ENCODE measurements at places on chromosomes 3 and 15.

DNA sequence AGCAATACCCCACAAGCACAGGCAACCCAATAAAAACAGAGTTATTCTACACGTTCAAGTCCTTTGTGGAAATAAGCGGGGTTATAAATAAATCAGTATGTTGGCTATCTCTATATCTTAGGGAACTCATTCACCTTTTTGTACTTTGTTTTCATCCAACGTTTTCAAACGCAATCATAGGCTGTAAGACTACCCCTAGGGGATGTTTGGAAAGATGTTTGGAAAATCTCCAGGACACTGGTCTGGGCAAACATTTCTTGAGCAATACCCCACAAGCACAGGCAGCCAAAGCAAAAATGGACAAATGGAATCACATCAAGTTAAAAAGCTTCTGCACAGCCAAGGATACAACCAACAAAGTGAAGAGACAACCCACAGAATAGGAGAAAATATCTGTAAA lies 70.1 kb downstream of the CLDN11 start:
- DNase-seq: no peak

- no peak for DNase-seq
Measured at GRCh38 chr15:39936681-39937080, 2.8 kb downstream of the EIF2AK4 start.

GRCh38 chr3:81753416-81754027 lies 7.9 kb downstream of the GBE1 start:
- no peak for DNase-seq

DNA sequence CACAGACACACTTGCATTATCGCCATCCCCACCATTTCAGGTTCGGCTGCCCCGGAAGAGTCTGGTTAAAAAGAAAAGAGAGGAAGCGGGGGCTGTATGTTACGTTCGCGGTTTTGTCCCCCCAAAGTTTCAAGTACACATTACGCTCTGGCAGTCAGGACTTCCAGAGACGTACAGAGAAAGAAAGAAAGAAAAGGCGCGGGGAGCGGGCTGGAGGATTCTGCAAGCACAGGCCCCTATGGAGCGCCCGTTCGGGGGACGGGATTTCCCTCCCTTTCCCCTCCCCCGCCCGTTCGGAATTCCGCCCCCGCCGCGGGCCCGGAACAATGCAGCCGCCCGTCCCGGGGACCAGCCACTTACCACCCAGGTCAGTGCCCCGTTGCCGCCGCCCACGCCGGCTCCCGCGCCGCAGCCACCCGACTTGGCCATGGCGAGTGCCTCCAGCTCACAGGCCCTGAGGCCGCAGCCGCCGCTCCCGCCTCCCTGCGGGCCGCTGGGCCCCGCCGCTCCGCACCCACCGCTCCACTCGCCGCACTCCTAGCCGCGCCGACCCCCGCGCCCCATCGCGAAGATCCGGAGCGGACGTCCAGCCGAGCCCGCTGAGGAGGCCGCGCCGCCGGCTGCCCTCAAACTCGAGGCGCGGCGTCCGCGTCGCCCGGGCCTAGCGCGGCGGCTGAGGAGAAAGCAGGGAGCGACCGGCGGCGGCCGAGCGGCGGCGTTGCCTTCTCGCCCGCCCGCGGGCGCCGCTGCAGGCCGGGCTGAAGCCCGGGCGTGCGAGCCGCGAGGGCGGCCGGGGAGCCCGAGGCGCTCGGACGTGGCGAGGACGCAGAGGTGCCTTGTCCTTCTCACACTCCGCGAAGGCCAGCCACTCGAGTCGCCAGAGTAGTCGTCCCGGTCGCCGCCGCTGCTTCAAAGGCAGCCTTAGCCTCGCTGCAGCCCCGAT lies 567 bp downstream of the TOP2B start:
- DNase-seq: peak; percentile 49

DNA sequence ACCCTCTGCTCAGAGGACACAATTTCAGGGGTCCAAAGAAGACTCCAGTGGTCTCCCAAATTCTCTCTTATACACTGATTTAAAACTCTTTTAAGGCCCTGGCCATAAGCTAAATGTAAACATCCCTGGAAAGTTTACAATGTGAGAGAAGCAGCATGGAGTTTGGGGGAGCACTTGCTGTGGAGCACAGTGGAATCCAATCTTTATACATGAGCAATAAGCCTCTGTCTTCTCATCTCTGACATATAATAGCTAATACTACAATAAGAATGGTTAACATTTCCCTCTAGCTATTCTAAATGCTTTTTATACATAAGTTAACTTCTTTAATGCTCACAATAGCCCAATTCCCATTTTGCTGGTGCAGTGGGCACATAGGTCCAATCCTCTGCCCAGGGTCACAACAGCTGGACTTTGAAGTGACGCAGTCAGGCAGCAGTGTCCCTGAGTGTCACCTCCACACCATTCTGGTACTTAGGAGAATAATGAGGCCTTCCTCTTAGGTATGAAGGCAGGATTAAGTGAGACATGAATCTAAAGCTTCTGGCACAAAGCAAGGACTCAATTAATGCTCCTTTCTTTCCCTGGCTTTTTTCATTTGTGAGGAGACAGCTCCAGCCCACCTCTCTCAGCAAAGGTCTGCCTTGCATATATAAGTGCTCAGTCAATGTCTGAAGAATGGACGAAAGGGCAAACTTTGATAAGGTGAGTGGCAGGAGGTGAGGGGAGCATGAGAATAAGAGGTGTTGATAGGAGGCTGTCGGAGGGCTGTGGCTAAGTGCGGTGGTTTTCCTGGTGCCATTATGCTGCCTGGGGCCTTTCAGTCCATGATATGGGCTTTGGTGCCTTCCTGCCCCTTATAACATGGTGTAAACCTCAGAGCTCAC lies 26.3 kb downstream of the CCNL1 start:
- no peak for DNase-seq

- DNase-seq: no peak
Measured at GRCh38 chr3:46566040-46566641, at the start of gene LRRC2. TSS of gene LRRC2 (minus strand) at chr3:46566302. CDS start at chr3:46551591, 14,711 bp downstream.

DNA sequence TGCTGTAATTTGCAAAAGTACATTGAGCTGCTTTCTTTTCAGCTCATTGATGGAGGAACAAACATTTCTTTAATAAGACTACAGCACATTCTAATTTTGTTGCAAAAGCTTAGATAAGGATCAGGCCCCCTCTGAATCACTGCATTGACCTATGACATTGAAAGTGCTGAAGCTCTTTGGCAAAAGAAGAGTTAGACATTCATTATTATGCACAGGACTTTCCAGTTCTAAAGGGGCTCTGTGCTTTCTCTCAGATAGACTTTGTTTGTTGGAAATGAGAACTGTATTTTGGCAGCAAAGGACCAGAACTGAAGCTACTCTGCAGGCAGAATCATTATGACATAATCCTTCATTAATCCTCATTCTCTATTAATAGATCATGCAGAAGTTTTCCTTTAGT lies 252.9 kb upstream of the SOX2 start:
- no peak for DNase-seq

DNA sequence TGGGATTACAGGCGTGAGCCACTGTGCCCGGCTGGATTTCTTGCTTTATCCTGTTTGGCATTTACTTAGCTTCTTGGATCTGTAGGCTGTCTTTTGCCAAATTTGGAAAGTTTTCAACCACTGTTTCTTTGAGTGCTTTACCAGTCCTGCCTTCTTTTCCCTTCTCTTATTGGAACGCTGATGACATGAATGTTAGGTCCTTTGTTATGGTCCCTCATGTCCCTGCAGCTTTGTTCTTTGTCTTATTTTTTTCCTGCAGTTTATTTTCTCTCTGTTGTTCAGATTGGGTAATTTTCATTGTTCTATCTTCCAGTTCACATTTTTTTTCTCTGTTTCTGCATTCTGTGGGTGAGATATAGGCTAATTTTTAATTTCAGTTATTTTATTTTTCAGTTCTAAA lies 25.0 kb downstream of the SH3GL3 start:
- no peak for DNase-seq

DNA sequence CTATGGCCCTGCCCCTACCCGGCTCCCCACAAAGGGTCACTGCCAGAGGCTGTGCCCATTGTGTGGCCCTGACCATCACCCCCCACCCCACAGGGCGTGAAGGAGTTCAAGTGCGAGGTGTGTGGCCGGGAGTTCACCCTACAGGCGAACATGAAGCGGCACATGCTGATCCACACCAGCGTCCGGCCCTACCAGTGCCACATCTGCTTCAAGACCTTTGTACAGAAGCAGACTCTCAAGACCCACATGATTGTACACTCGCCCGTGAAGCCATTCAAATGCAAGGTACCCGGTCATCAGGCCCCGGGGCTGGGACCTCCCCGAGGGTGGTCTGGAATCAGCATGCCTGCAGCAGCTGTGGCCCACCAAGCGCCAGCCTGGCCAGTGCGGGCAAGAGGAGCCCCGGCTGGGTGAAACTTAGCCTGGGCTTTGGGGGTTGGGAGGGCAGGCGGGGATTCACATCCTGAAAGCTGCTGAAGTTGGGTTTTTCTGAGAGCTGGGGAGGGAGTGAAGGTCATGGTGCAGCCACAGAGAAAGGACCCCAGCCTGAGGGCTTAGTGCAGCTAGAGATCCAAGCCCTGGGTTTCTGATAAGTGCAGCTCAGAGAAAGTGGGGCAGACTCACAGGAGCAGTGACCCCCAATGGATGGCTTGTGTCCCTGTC lies 29.2 kb downstream of the IDH2 start:
- no peak for DNase-seq

- DNase-seq: no peak
Measured at GRCh38 chr15:54884312-54884711, 312.4 kb downstream of the RSL24D1 start.

GRCh38 chr3:56484122-56484521 lies 15.9 kb upstream of the ERC2 start:
- DNase-seq: no peak

- peak; percentile 43 for DNase-seq
Measured at GRCh38 chr3:158330870-158331269, 221.0 kb downstream of the RSRC1 start.

- no peak for DNase-seq
Measured at GRCh38 chr15:32923176-32923575, 205.4 kb downstream of the GREM1 start.

DNA sequence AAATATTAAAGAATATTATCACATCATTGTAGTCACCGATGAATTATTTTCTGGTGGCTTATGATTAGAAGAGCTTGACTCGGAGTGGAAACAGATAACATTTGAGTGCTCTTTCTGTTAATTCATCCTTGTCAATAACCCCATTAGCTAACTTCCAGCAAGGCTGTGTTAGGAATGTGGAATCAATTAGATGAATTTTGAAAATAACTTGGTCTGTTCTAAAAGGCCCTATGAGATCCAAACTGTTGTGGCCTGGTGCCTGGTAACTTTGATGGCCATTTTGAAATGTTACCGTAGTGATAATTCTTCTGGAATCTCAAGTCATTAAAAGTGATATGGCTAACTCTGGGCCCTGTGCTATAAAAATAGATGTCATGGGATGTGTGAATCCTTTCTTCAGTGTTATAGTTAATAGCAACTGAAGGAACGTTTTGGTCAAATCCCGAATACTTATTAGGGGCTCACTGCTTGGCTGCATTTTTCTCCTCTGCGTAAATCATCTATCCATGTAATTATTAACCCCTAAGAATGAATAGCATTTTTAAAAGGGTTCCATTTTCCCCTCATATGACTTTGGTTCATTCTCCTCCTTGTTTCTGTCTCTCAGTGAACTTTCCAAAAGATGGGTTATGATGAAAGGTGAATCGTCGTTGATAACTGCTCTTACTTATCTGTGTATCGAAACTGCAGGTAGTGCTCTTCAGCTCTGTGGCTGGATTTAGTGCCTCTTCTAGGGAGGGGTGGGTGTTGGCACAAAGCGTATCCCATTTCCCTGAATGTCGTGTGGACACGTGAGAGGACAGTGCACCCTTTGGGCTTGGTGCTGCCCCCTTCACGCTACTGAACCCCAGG lies 82.7 kb downstream of the IGF1R start:
- DNase-seq: no peak

DNA sequence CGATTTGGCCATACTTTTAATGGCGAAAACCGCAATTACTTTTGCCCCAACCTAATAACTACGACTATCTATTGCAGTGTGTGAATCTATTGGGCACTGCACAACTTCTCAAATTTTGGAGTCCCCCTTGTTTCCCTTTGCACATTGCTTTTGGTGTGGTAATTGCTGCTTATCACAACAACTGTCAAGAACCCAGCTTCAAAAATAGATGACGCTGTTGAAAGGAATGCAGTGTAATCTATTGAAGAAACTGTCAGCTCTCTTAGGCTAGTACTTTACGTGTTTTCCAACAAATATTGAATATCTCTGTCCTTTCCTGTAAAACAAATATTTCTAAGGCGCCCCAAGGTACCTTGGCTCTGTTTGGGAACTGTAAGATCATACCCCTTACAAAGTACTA lies 222.8 kb upstream of the UBE2E2 start:
- no peak for DNase-seq

- no peak for DNase-seq
Measured at GRCh38 chr3:9863058-9863772, 16.8 kb downstream of the CIDEC start.

DNA sequence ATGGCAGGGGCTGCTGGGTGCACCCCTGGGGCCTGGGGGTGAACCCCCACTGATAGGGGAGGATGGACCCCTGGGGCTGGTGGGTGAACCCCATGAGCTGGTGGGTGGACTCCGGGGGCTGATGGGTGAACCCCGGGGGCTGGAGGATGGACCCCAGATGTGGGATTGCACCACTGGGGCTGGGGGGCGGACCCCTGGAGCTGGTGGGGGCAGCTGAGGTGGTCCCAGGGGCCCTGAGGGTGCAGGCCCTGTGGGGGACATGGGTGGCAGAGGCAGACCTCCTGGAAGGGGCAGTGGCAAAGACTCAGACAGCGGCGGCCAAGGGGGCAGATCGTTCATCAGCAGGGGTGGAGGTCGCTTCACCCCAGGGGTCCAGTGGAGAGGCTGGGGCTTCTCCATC lies 17.4 kb upstream of the TXNRD3 start:
- peak; percentile 0 for DNase-seq

GRCh38 chr15:39287322-39288195 lies 293.3 kb upstream of the THBS1 start:
- no peak for DNase-seq

GRCh38 chr3:10557250-10557649 lies 51.9 kb upstream of the ATP2B2 start:
- no peak for DNase-seq

DNA sequence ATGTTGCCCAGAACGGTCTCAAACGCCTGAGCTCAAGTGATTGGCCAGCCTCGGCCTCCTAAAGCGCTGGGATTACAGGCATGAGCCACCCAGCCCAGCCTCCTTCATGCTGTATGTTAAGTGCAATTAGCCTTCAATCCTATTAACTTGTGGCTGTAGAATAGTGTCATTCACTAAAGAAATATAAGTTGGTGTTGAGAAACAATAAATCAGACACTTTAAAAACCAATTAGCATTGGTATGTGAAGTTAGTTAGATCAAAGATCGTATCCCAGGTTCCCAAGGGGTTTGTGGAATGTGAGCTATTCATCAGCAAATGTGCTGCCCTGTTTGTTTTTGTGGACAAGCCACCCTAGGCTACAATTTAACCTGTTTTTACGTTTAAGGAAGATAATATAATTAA lies 11.0 kb upstream of the PIK3CB start:
- DNase-seq: no peak

Measured in Calu3 (cell line).